ENCODE measurements at places on chromosomes 1 and 21.

- no peak for DNase-seq
Observed at GRCh38 chr1:187384504-187384903, 555.8 kb downstream of the PLA2G4A start.

DNA sequence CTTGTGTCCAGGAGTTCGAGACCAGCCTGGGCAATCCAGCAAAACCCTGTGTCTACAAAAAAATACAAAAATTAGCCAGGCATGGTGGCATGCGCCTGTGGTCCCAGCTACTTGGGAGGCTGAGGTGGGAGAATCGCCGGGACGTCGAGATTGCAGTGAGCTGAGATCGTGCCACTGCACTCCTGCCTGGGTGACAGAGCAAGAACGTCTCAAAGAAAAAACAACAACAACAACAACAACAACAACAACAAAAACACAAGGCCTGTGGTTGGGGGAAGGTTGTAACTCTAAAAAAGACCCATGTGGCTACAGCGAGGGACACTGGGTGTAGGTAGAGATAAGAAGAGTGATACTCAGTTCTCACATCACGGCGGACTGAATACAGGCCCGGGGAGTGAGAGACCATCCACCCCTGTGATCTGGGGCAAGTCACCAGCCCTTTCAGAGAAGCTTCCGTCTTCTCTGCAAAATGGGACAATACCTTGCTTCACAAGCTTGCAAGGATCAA, 848 bp upstream of the CDC42 start:
- DNase-seq = no peak

- no peak for DNase-seq
Observed at GRCh38 chr1:119046429-119046784, 58.3 kb upstream of the TBX15 start.

DNA sequence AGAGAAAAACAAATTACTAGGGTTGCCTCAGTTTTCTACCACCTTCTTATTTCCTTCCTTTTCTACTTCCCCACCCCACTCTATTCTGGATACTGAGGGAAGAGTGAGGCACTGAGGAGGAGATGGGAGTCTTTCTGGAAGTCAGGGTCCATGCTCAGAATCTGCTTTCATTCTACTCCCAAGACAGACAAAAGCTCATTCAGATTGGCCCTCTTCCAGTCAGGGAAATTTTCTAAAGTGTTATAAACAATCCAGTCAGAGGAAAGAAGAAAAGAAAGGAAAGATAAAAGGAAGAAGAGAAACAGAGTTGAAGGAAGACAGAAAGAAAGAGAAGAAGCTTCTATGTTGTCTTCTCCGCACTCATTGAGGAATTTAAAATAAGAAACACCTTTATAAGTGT, 228.6 kb downstream of the COP1 start:
- no peak for DNase-seq

GRCh38 chr21:37748351-37748750, 167.9 kb downstream of the KCNJ6 start:
- DNase-seq = no peak

DNA sequence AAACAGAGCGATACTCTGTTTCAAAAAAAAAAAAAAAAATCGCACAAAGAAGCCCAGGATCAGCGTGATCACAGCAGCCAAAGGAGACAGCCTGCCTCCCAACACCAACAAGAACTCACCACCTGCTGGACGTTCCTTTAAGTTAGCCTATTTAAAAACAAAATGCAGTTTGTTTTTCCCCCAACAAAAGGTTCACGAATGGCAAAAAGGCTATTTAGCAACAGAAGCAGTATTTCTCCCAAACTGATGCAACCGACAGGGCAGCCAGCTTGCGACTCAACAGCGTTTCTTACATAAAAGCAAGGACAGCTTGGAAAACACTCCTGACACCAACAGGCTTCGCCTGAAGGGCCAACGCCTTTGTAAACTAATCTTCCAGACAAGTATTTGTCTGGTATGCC, 6.8 kb downstream of the SSU72 start:
- DNase-seq = no peak

DNA sequence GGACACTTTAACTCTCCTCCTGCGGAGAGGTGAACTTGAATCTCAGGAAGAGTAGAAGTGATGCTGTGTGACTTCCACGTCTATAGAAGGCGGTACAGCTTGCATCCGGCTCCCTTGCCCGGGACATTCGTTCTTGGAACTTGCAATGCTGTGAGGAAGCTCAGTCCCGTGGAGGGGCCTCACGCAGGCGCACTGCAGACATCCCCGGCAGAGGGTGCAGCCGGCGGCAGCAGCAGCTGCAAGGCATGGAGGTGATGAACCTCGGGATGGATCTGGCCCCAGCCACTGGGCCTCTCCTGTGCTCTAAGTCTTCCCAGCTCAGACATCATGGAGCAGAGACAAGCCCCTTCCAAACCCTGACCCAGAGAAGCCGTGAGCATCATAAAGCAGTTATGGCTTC, 61.8 kb upstream of the SOD1 start:
- DNase-seq = no peak

- no peak for DNase-seq
Observed at GRCh38 chr1:172146141-172146850, 274.2 kb upstream of the C1orf105 start.

- no peak for DNase-seq
Observed at GRCh38 chr21:44053567-44053966, 41.5 kb downstream of the TRAPPC10 start.

GRCh38 chr1:19651141-19651737, 7.1 kb downstream of the NBL1 start:
- DNase-seq = peak; percentile 61

- DNase-seq = no peak
Observed at GRCh38 chr1:15559189-15559810, 25.6 kb downstream of the AGMAT start.

DNA sequence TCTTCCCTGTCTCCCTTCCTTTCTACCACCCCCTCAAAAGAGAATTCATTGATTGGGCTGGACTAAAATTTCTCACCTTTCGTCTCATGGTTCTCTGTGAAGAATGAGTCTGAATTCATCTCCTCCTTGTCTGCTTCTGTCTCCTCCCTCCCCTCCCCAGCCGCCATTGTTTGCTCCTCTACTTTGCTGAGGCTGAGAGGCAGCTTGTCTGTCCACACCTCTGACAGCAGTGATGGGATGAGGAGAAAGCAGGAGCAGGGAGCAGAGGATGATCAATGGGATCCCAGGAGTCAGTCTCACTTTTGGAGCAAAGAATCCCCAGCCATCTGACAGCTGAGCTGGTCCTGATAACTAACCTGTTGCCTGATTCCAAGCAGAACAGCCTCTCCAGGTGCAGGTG, 2.5 kb downstream of the ILDR2 start:
- DNase-seq = no peak

DNA sequence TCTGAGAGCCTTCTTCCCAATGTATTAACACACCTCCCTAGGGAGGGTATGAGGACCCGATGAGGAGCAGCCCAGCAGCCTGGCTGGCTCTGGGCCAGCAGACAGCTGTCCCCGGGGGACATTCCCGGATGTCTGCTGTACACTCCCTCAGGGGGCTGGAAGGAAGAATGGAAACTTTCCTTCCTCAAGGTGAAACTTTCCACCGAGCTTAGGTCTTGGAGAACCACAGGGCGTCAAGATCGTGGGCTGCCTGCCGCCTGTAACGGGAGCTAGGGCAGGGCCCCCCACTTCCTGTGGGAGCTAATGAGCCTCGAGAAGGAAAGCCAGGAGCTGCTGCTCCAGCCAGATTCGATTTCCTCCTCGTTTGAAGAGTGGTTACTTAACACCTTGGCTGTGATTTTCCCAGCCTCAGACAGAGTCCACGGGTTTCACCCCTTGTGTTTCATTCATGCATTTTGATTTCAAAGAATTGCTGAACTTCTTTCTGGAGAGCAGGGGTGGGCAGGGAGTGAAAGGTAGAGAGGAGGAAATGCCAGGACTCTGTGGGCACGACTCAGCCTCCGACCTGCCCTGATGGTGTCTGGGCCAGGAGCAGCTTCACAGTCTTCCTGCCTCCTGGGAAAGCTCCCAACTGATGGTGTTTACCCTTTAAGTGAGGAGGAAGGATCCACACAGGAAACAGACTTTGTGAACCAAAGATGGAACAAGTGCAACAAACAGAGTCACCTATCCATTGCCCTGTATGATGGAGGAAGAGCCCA, 29.7 kb downstream of the UBE2T start:
- no peak for DNase-seq

DNA sequence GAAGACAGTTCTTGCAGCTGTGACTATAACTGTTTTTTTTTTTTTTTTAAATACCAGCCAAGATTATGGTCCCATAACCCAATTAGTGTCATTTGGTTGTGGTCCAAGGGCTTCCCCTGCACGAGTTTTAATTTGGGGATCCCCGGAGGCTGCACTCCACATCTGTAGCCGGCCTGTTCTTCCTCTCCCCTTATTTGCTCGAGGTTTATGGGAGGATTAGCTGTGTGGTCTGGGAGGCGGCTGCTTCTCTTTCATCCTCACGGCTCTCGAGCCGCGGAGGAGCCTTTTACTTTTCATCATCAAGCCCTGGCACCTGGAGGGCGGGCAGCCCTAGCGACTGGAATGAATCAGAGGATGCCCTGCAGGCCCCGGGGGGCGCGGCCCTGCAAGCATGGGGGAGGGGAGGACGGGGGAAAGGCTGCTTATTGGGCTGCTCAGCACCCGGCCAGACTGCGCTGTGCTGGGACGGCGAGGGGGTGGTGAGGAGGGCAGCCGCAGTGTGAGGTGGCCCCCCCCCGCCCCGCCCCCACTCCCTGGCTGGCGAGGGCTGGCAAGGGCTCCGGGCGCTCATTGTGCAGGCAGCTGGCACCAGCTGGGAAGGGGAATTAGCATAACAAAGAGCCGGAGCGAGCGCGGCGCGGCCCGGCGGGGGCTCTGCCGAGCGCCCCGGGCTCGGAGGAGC, 18.5 kb downstream of the SERTAD4 start:
- peak; percentile 23 for DNase-seq

- no peak for DNase-seq
Observed at GRCh38 chr1:8382051-8382505, 64.2 kb downstream of the SLC45A1 start.

- no peak for DNase-seq
Observed at GRCh38 chr21:28272272-28272992, 720.2 kb downstream of the LTN1 start.

DNA sequence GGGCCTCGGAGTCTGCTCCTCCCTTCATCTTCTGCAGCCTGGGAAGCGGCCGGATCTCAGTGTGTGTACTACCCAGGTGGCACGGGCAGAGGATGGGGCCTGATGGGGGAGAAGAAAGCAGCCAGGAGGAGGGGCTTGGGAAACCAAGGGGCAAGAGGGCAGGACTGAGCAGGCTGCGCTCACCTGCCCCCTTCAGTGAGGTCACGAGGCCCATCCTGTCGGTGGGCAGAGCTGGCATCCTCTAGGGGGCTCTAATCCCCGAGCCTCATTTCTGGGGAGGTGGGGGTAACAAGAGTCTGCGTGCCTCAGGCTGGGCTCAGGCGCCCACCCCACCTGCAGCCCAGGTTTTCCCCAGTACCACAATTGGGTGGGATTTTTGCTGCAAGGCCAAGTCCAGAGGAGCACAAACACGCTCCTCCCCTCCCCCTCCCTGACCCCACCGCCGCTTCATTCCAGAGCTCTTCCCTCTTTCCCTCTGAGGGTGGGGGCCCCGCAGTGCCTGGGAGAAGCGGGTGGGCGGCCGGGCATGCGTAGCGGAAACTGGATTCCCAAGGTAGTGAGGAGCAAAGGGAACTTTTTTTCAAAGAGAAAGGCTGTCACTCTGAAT, 1.8 kb upstream of the WNT3A start:
- DNase-seq = no peak

DNA sequence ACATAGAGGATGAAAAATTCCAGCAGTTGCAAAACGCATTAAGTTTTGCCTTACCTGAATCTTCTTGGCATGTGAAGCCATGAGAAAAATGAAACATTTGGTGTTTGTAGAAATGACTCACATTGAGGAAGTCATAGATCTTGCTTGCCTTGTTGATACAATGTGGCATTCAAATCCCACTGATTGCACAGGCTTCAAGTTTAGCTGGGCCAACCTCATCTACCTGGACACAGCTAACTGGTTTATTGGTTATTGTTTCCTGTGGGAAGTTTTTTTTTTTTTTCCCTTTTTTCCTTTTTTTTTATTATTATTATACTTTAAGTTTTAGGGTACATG, 168.9 kb upstream of the C21orf91 start:
- DNase-seq = no peak

DNA sequence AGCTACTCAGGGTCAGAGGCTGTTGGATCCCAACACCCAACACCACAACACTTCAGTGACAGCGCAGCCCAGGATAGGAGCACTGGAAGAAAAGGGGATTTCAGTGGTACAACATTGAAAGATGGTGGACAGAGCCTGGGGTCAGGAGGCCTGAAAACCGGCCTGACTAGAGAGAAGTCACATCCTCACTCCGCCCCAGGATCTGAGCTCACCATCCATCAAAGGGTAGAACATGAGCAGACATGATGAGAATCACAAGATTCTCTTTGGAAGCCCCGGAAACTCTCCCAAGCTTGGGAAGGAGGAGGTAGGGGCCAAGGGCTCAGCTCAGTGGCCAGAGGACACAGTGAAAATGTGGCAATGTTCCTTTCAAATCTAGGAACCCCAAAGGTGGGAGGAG, 271.3 kb downstream of the NPHP4 start:
- DNase-seq = no peak

GRCh38 chr1:234125283-234125682, 220.8 kb downstream of the SLC35F3 start:
- DNase-seq = peak; percentile 14

DNA sequence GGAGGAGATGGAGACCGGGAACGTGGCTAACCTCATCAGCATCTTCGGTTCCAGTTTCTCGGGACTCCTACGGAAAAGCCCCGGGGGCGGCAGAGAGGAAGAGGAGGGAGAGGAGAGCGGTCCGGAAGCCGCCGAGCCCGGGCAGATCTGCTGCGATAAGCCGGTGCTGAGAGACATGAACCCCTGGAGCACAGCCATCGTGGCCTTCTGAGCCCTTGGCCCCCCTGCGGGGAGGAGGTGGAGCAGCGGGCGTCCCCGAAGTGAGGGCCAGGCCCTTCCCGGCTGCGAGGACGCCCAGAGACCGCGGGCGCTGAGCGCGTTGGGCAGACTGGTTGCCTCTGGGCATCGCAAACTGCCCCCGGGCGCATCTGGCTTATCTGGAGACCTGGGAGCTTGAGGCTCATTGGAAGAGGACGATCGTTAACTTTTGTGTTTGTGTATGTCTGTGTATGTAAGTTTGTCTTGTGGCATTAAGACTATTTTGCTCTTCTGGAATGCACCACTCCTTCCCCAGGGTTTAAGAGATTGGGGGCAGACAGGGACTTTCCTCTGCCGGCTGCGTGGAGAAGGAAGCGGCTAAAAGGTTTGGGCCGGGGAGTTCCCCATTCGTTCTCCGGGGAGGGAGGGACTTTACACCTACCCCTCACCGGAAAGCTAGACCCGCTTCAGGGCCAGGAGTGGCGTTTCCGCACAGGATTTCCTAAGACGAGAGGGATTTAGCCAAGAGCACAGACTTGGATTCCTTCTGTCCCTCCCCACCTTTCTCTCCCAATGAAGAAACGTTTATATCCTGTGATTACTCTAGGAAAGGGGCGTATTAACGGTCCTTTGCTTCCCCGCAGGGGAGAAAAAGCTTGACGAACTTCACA, 1.4 kb downstream of the IER5 start:
- DNase-seq = peak; percentile 63

GRCh38 chr1:30335389-30335996, 387.9 kb downstream of the MATN1 start:
- DNase-seq = no peak

- DNase-seq = no peak
Observed at GRCh38 chr1:164141797-164142196, 417.2 kb upstream of the PBX1 start.
